HuH-7 (cell line): ENCODE measurements at places on chromosomes 12 and 14.

DNA sequence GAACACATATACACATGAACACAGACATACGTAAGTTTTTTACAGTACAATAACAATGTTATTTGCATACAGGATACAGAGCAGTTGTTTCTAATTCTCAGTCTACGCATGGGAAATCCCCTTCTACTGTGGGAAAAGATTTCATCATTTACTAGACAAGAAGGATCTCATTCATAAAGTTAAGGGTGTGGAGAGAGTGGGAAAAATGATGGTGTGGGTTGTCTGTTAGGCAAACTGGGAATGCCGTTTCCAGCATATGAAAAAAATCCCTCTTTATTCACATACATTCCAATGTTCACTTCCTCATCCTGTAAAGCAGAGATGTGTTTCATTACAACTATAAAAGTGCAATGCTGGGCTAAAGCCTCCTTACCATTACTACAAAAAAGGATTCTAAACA is 120.9 kb downstream of the SINHCAF start:
- no peak for DNase-seq

- DNase-seq, result no peak
Observed at GRCh38 chr12:28248555-28249145, 58.4 kb downstream of the CCDC91 start.

GRCh38 chr12:94875525-94875924 is 128.0 kb downstream of the NDUFA12 start:
- DNase-seq, result peak; percentile 48

- DNase-seq, result no peak
Observed at GRCh38 chr12:47965581-47965980, 2.2 kb downstream of the TMEM106C start.

GRCh38 chr14:68146818-68147217 is 327.2 kb downstream of the RAD51B start:
- DNase-seq, result no peak

- no peak for DNase-seq
Observed at GRCh38 chr14:97456958-97457357, 659.8 kb downstream of the VRK1 start.

DNA sequence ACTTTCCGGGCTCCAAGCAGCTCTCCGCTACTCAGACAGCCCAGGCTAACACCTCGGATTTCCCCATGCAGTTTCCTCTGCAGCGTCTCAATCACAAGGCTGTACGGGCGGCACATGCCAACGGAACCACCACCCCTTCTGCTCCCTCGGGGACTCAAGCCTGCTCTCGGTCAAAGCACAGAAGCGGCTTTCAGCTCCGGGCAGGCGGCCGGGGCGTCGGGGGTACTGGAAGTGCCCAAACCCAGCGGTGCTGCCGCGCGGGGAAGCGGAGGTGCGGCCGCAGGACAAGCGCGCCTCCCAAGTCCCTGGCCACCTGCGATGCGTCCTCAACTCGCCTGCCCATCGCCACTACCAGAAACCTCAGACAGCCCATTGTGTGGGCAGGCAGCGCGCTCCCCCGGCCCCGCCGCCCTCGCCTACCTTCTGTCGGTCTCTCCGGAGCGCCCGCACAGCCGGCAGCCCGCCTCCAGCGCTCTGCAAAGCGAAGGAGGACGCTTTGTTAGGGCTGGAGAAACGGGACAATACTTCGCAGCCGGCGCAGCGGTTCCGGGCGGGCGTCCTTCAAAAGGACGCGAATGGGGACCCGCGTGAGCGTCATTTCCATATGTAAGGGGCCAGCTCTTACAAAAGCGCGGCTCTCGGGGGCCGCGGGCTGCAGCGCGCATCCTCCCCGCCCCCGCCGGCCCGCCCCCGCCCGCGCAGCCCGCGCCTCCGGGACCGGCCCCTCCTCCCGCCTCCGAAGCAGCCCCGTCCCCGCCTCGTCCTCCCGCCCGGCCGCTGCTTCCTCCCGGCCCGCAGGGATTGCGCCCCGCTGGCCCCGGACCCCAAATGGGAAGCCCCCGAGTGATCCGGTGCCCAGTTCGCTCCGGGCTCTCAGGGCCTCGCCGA is 674 bp downstream of the NIN start:
- peak; percentile 23 for DNase-seq
